MCF 10A (cell line): ENCODE measurements at places on chromosomes 5 and 9.

DNA sequence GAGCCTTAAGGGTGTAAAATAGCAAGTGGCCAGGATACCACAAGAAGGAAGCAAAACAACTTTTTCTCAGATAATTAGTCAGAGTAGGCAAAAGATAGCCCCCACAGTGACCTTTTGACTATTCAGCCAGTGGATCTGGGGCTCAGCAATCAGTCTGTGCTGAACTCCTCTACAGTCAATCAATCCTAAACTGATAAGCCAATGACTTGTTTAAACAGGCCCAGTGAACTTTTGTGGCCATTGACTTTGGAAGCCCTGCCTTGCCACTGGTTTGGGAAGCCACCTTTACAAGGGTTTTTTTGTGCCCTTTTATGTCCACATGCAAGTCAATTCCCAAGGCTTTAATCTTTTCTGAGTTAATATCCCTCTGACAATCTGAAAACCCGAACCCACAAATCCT is 1565.0 kb upstream of the WWC1 start:
- peaks cover 10% of the 10 kb centered on the region for H3K4me1 ChIP-seq
- no peak overlapping the region for H3K27ac ChIP-seq
- H3K27me3 ChIP-seq, result no peaks in the 10 kb centered on the region
- H3K36me3 ChIP-seq, result no peaks in the 10 kb centered on the region
- H3K4me3 ChIP-seq, result no peak overlapping the region

DNA sequence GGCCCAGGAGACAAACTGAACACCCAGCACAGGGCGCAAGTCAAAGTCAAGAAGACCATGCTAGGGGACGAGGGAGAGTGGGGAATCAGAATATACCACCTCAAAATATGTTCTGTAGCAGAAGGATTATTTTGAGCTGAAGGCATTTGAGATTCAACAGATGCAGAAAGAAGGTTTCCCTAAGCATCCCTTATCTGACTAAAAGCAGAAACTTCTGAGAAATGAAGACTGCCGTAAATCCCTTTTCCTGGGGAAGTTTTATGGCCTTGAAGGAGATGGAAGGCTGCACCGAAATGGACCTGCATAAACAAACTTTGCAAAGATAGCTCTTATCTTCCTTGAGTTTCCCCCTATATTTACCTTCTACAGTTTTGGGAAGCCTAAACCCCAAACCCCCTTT is 72.8 kb downstream of the PTTG1 start:
- no peak overlapping the region for H3K27ac ChIP-seq
- no peaks in the 10 kb centered on the region for H3K36me3 ChIP-seq
- H3K27me3 ChIP-seq, result peaks cover 15% of the 10 kb centered on the region
- no peaks in the 10 kb centered on the region for H3K4me1 ChIP-seq

- H3K27me3 ChIP-seq, result no peaks in the 10 kb centered on the region
- H3K36me3 ChIP-seq, result peaks cover 6% of the 10 kb centered on the region
- peak overlapping the region; percentile 45 for H3K4me3 ChIP-seq
- DNase-seq, result peak; percentile 76
Observed at GRCh38 chr9:81410201-81410600, 279.1 kb downstream of the TLE1 start.

GRCh38 chr9:123925161-123925560 is 4.8 kb downstream of the DENND1A start:
- H3K27ac ChIP-seq, result no peak overlapping the region
- H3K4me3 ChIP-seq, result no peak overlapping the region
- peaks cover 6% of the 10 kb centered on the region for H3K36me3 ChIP-seq
- H3K4me1 ChIP-seq, result peaks cover 37% of the 10 kb centered on the region
